ENCODE measurements at places on chromosomes 2 and 18. TPM values are rescaled to one million over a fixed set of nuclear protein-coding genes. Genes with fewer than 3 reads are reported as not detected.

The CDCA7 gene
- total RNA-seq = 9.6 TPM

The THSD7B gene
- total RNA-seq = not detected

The CFC1 gene
- total RNA-seq = not detected

The GCKR gene
- 1.6 TPM for total RNA-seq

The ASXL3 gene
- total RNA-seq = 0.05 TPM

The SERPINB13 gene
- total RNA-seq = not detected

The ALKAL2 gene
- total RNA-seq = 3.9 TPM

The SERPINB8 gene
- total RNA-seq = 20.9 TPM

The DPYSL5 gene
- not detected for total RNA-seq

The CYTIP gene
- total RNA-seq = 0.94 TPM

The GCG gene
- total RNA-seq = not detected

The RGPD3 gene
- total RNA-seq = 1.0 TPM

The AMER3 gene
- total RNA-seq = not detected

The MOB1A gene
- 189 TPM for total RNA-seq

The GKN2 gene
- not detected for total RNA-seq
